ENCODE measurements at places on chromosomes 5 and 9. TPM values are rescaled to one million over a fixed set of nuclear protein-coding genes. Genes with fewer than 3 reads are reported as not detected.

DNA sequence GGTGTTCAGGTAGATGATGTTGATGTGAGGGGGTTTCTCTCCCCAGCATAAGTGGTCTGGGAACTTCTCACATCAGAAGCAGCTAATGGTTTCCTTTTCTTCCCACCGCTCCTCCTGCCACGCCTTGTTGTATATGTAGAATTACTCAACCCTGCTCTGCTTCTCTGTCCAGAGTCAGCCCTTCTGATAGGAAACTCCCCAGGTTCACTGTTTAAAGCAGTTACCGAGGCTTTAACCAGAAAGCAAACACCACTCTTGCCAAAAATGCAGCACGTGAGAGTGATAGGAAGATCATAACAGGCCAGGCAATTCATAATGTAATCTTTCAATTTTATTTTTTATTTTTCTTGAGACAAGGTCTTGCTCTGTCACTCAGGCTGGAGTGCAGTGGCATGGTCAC, 10.5 kb upstream of the TMEM252 start:
- DNase-seq: no peak

- DNase-seq: no peak
Observed at GRCh38 chr5:59130431-59130830, 547.6 kb downstream of the RAB3C start.

- DNase-seq: no peak
Observed at GRCh38 chr9:3018691-3019230, 174.9 kb upstream of the PUM3 start.

DNA sequence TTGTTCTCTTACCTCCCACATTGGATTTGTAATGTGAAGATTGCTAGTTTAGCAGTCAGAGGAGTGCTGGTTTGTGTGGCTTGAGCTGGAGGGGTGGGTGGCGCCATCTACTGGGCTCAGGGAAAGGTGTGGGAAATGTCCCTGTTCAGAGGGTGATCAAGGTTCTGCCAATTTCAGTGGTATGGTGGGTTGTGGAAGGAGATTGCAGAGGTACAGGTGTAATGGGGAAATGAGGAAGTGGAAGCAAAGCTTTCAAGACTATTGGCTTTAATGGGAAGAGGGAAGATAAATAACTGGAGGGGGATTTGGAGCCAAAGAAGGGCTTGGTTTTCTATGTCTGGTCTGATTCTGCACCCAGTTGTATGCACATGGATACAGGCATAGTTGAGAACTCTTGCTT, 76.4 kb downstream of the OSMR start:
- DNase-seq: peak; percentile 12

- DNase-seq: no peak
Observed at GRCh38 chr5:161027763-161028162, 175.8 kb upstream of the ATP10B start.

DNA sequence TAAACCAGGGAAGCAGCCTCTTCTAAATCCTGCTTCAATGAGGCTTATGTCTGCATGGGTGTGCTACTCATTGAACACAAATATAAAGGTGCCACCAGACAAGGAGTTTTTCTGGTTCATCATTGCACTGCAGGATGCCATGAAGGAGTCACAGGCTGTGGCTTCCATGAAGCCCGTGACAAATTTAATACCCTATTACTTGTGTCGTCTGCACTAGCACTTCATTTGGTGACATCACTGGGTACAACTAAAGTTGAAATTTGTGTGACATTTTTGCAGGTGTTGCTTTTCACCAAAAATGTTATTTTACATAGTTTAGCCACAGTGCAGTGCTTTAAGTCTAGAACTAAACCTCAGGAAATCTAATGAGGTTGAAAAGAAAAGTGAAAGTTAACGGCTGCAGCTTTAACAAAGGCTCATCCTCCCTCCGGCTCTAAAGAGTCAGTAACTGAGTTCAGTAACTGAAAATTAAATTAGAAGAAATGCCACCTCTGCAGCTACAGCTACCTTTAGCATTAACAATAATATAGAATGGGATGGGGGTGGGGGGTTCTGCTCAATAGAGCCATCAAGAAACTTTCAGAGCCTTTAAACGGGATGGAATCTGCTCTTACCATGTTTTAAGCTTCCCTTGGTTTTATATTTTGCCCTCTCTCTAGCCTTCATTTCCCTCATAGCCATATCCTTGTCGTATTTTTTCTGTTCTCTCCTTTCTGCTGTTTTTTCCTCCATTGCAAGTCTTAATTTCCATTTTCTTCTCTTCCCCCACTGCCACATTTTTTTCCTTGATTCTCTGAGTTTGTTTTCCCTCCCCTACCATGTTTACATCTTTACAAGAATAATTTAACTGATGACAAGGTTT, 233.8 kb upstream of the TMEM161B start:
- DNase-seq: peak; percentile 2

DNA sequence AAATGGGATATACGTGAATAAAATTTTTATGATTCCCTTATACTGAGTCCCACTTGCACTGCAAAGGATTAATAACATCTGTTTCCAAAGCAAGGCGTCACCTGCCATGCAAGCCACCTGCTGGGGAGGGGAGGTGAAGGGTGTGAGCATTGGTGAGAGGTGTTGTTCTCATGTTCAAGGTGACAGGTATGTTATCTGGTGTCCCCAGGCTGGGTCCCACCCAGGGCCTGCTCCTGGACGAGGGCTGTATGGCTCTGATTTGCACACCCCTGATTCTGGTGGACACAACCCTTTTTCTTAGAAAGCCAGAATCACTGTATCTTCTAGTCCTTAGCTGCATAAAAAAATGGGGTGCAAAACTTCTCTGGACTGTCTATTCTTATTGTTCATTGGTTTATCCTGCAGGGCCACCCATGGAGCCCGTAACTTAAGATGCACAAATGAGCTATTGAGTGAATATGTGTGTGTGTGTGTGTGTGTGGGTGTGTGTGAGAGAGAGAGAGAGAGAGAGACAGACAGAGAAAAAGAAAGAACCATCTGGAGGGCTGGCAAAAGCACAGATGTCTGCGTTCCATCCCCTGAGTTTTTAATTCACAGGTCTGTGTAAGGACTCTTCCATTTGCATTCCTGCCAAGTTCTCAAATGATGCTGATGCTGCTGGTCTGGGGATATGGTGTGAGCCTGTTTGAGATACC, 53.7 kb downstream of the SYK start:
- no peak for DNase-seq

DNA sequence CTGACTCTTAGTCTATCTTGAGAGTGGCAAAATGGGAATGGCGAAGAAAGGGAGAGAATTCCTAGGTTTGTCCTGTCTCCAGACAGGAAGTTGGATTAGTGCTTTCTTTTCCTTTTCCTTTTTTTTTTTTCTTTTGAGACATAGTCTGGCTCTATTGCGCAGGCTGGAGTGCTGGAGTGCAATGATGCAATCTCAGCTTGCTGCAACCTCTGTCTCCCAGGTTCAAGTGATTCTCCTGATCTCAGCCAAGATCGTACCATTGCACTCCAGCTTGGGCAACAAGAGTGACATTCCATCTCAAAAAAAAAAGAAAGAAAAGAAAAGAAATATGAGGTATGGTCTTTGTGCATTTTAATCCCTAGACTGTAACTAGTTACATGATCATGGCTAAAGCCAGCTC, 12.6 kb upstream of the KIF27 start:
- no peak for DNase-seq

DNA sequence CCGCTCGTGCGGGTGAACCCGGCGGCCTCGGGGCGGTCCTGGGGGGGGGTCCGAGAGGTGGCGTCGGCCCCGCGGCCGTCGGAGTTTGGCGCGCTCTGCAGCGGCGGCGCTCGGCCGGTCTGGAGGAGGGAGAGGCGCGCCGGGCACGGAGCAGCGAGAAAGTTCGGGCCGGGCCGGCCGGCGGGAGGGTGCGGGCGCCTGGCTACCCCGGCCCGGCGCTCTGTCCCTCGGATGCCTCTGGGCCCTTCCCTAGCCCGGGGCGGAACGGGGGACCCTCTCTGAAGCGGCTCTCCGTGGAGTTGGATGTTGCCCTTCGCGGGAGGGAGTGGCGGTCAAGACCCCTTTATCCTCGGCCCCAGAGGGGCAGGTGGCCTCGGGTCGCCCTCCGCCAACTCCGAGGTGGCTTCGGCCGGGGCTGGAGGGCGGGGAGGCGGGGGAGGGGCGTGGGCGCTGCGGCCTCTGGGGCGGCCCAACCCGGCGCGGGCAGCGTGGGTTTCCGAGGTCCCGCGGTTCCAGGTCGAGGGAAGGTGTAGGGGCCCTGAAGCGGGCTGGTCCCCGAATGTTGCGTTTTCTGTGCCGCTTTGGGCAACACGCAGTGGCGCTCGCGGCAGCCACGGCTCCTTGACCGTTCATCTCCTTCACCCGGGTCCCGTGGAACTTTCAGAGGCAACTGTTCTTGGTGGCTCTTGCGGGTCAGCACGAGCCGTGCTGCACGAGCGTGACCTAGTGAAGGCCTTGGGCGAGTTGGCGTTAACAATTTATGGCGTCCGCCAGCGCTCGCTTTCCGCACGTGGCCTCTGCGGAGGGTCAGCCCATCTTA, 290.5 kb downstream of the DOCK8 start:
- peak; percentile 19 for DNase-seq

- DNase-seq: peak; percentile 94
Observed at GRCh38 chr5:73498057-73498992, at the start of gene BTF3. BTF3 (plus strand) TSS chr5:73498442; CDS start chr5:73498668, 226 bp downstream.

GRCh38 chr5:169991115-169991869, 11.0 kb upstream of the INSYN2B start:
- DNase-seq: no peak

DNA sequence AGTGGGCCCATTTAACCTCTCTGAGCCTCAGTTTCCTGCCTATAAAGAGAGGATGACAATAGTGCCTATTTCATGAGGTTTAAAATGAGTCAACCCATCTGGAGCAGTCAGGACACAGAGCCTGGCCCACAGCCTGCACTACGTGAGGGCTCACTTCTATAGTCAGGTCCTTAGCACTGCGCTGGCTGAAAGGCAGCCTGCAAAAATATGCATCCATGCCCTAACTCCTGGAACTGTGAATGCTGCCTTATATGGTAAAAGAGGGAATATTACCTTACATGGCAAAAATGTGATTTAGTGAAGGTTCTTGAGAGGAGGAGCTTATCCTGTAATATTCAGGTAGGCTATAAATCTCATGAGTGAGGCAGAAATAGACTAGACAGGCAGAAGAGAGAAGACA, 98.5 kb downstream of the GABBR2 start:
- DNase-seq: no peak

DNA sequence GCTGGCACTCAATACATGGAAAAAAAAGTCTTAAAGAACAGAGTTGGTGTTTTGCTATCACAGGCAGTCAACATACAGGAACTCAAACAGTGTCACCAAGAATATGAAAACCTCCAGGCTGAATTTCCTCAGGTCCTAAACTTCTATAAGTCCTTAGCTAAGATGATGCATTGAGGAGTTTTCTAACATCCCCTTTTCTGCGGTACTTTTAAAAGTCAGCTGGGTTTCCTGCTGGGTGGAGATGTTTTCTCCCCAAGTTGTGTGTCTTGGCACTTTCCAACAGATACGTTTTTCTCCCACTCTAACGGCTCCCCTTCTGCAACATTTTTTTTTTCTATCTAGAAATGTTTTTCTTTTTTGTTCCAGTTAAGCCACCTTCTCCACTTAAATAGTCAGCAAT, 244.8 kb upstream of the HAPLN1 start:
- no peak for DNase-seq

GRCh38 chr9:92781899-92782298, 17.3 kb upstream of the BICD2 start:
- DNase-seq: no peak

- no peak for DNase-seq
Observed at GRCh38 chr5:120779674-120780073, 315.6 kb downstream of the PRR16 start.

DNA sequence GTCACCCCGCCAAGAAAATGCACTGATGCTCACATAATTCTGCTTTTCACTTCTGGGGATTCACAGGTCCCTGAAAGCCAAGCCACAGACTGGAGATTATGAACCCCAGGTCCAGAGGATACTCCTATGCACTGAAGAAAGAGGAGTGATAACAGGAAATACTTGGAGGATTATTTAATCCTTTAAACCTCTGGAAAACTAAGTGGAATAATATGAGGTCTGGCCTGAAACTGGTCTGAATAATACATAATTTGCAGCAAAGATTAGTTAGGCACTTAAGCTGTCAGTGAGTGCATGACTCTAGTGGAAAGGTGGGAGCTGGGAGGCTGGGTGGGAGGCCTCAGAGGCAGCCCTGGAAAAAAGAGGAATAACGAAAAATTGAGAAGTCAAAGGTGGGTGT, 45.7 kb downstream of the MARCHF3 start:
- DNase-seq: no peak

GRCh38 chr5:154945695-154946301, 4.9 kb downstream of the MRPL22 start:
- no peak for DNase-seq

- no peak for DNase-seq
Observed at GRCh38 chr5:38790891-38791290, 54.9 kb upstream of the OSMR start.

DNA sequence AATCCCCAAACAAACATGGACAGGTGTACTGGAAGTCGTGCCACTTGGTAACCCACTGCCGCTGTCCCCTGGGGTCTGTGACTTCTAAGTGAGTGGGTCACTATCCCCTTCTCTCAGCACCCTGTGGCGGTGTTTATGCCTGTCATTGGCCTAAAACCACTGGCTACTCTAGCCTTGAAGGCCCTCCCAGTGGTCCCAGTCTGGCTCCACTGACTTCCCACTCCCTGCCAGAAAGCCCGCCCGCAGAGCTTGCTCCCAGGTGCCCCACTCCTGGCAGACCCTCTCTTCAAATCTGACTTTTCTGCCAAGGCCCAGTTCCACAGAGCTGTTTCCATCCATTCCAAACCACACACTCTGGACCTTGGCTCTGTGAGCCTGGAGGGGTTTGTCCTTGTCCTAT, 274.5 kb downstream of the HSPA4 start:
- DNase-seq: no peak

ANKRD34B gene
- polyA plus RNA-seq: not detected

C9orf153 gene
- polyA plus RNA-seq: not detected

PPP6C gene
- 57.0 TPM for polyA plus RNA-seq

PCDHB7 gene
- polyA plus RNA-seq: not detected

IFNA16 gene
- polyA plus RNA-seq: not detected

ZNF300 gene
- 3.9 TPM for polyA plus RNA-seq

MLLT3 gene
- polyA plus RNA-seq: 5.2 TPM

OTP gene
- polyA plus RNA-seq: not detected

KCNT1 gene
- polyA plus RNA-seq: not detected

SLC6A19 gene
- not detected for polyA plus RNA-seq

NUTM2G gene
- not detected for polyA plus RNA-seq

EMB gene
- polyA plus RNA-seq: 143 TPM

CXCL14 gene
- not detected for polyA plus RNA-seq

IFNA2 gene
- polyA plus RNA-seq: not detected

IFNK gene
- not detected for polyA plus RNA-seq

TAF11L13 gene
- polyA plus RNA-seq: not detected

NSD1 gene
- polyA plus RNA-seq: 32.4 TPM

GPRIN1 gene
- 0.08 TPM for polyA plus RNA-seq

HACD4 gene
- 7.2 TPM for polyA plus RNA-seq

PTGR1 gene
- not detected for polyA plus RNA-seq

NPDC1 gene
- not detected for polyA plus RNA-seq

Measured in naive B cell (primary cell).